ENCODE measurements at places on chromosomes 2 and 18.

DNA sequence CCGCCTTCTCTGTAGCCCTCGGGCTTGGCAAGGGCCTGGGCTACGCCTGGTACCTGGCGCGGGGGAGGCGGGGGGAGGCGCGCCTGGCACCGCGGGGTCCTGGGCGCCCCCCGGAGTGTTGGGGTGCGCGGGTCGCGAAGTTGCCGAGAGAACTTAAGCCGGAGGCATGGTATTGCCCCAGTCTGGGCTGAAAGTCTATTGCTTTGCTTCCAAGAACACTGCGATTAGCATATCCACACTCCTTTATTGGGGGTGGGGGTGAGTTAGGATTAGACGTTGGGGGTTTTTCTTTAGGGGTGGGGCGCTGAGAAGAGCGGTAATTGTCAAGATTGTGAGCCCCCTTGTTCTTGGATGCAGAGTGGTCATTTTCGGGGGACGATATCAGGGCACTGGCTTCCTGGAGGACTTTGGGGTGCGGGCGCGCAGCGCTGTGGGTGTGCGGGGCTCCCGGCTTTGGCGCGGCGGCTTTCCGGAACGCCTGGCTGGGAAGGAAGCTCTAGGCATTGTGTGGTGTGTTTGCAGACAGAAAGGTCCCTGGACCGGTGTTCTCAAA, 798 bp downstream of the TANC1 start:
- no peak for DNase-seq

- peak; percentile 82 for DNase-seq
Observed at GRCh38 chr2:28821295-28821958, 10.8 kb downstream of the SPDYA start.

DNA sequence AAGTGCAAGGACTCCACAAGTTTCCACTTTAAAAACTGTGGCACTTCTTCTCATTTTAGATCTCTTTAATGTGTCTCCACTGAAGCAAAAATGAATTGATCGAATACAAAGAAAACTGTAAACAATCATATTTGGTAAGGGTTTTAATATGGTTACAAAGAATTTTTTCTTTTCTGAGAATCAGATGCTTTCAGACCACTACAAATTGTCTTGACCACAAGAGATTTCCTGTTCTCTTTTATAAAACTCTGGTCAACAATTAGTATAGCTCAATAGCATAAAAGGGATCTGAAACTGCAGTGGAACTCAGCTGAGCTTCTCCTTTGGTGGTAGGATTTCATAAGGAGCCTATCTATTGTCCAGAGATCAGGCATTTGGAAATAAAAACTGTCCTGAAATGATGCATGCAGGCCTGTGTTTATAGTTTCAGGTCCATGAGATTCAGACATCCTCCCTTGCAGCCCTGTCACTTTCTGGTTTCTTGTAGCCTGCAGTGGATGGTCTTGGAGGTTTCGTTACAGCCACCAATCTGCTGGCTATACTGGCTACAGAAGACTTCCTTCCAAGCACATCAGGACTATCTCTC, 120.0 kb downstream of the DOCK10 start:
- no peak for DNase-seq

- peak; percentile 45 for DNase-seq
Observed at GRCh38 chr2:43179942-43180341, 46.5 kb downstream of the ZFP36L2 start.

- no peak for DNase-seq
Observed at GRCh38 chr2:113230531-113230930, 48.2 kb downstream of the PAX8 start.

DNA sequence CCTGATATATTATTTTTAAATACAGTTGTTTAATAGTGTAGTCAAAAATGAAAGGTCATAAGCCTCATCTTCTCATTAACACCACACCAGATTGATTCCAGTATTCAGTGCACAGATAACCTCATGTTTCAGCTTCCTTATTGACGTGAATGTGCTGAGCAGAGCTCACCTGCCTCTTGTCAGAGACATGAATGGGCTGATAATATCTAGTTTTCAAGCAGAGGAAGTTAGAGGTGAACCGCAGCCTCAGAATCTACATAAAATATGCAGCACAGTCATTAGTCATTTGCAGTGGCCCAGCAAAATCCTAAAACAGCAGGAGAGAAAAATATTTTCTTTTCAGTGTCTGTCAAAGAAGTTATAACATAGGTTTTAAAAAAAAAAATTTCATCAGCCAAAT, 216.2 kb downstream of the GBX2 start:
- DNase-seq, result no peak

- no peak for DNase-seq
Observed at GRCh38 chr2:187838690-187839089, 284.5 kb upstream of the TFPI start.

GRCh38 chr18:68418881-68419280, 296.0 kb downstream of the TMX3 start:
- no peak for DNase-seq

DNA sequence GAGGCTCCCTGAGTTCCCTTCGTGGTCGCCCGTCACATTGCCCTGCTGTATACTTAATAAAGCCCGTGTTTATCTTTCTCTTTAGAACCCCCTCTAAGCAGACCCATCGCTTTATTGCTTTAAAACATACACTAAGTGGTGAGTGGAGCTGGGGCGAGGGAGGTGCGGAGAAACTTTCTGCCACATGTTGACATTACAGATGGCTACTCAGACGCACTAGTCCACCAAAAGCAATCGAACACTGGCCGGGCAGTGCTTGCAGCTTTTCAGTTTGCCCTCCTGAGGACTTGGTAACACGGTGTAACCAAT, 859 bp upstream of the COLEC12 start:
- no peak for DNase-seq

DNA sequence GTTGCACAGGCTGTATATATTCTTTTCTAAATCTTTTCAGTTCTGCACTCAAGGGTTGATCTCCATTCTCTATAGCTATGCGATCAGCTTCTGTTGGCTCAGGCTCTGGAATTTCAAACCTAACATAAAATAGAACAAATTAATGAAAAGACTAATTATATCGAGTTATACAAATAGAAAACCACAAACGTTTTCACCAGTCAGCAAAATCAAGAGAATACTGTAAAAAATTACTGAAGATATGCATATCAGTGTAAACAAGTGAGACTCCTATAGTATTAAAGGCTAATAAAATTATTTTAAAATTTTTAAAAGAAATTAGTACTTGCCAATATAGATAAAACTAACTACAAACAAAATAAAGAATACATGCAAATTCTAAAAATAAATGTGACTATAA, 107.0 kb downstream of the SOS1 start:
- DNase-seq, result no peak

DNA sequence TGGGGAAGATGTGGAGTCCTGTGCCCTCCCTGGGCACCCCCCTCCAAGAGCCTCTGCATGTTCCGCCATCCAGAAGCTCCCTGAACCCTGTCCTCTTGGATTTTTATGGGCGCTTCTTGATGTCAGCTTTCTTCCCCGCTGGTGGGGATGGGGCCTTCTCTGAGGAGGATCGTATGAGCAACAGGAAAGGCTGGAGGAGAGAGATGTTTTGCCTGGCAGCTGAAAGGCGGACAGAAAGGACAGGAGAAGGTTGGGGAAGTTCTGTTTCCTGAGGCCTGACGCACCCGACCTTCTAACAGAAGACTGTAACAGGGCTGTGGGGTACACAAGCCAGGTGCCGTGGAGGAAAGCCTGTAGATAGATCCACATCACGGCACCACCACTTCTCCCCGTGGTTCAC, 238.8 kb downstream of the LDLRAD4 start:
- no peak for DNase-seq

DNA sequence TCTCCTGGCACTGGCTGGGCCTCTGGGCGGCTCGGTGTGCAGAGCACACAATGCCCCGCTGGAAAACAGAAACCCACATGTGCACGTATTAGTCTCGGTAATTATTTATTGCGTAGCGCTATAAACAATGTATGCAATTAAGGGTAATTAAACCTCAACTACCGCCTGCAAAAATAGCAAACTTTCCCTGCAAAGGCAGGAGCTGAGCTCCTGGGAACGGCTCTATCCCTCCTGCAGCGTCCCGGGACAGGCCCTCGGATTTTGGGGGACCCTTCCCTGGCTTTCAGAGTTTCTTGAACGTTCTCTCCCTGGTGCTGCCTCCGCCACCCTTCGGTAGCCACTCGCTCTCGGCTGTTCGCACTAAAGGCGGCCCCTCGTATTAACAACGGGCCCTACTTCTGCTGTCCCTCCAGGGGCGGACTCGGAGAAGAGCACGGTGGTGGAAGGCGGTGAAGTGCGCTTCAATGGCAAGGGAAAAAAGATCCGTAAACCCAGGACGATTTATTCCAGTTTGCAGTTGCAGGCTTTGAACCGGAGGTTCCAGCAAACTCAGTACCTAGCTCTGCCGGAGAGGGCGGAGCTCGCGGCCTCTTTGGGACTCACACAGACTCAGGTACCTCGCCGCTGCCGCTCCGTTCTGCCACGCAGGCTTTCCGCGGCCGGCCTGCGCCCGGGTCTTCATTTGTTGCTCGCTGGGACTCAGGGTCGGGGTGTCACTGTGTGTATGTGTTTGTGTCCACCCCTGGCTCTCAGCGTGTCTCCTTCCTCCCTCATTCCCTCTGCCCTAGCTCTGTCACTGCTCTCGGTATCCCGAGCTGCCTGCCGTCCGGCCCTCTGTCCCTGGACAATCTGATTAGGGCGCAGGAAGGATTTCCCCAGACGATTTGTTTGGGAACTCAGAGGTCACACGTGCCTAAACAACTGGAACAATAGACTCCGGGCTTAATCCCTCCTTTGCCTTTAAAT, 1.2 kb downstream of the DLX1 start:
- peak; percentile 85 for DNase-seq

DNA sequence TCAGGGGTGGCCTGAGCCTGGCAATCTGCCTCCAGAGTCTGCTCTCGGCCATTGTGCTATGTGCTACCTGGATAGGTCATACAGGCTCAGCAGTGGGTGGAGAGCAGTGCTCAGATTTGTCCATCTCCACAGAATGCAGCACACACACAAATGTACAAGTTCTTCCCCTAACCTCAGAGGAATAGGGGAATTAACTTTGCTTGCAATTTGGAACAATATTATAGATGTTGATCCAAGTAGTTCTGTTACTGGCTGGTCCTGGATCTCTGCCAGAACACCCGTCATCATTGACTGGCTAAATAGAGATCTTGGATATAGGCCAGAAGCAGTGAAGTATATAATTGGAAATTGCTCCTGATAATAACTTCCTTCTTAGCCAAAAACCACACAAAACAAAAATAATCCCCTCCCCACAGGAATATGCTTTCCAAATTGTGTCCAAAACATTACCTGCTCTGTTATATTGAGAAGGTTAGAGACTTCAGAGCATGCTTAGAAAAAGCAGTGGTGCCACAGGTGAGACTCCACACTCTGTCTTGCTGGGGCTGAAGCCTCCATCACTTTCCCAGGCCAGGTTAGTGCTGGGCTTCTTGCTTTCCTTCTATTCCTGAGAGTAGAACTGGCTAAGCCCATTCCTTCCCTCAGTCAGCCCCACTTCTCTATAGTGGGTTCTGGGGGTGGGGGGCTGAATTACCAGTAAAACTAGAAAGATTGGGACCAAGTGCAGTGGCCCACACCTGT, 38.8 kb downstream of the NCAPH start:
- no peak for DNase-seq

- no peak for DNase-seq
Observed at GRCh38 chr2:176986487-176986886, 226.1 kb upstream of the HNRNPA3 start.

GRCh38 chr2:73386342-73386868, 769 bp downstream of the ALMS1 start:
- no peak for DNase-seq

Measured in ELF-1 (cell line).